Stimulated activated CD8-positive, alpha-beta memory T cell treated with anti-CD3 and anti-CD28 coated beads, Interleukin-7, amount 100 ng/mL, for 1 hour (primary cell): ENCODE measurements at places on chromosomes 3 and 15.

- DNase-seq, result no peak
These were observed 286.8 kb upstream of the NR2F2 start for GRCh38 chr15:96043591-96044171.

GRCh38 chr3:126117786-126118185 lies 33.9 kb upstream of the SLC41A3 start:
- no peak for DNase-seq

DNA sequence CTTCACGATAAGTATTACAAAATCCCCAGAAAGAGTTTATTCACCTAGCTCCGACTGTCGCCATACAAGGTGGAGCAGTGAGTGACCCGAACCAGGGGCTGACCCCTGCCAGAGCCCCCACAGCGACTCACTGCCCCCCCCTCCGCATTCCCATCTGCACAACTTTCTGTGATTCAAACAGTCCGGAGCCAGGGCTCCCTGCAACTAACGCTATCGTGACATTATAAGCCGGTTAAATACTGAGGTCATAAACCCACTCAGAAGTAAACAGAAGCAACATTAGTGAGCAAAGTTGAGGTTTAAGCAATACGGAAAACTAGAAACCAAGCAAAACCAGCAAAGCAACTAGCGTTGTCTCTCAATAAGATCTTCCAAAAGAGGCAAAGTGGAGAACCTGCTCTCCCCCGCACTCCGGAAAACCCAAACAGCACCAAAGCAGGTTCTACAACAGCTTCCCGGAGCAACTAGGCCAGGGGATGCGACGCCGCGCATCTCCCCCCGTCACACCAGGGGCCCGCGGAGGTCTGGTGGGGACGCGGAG lies 642 bp downstream of the SCAP start:
- DNase-seq, result no peak

GRCh38 chr15:54582863-54583643 lies 604.8 kb downstream of the UNC13C start:
- DNase-seq, result no peak

DNA sequence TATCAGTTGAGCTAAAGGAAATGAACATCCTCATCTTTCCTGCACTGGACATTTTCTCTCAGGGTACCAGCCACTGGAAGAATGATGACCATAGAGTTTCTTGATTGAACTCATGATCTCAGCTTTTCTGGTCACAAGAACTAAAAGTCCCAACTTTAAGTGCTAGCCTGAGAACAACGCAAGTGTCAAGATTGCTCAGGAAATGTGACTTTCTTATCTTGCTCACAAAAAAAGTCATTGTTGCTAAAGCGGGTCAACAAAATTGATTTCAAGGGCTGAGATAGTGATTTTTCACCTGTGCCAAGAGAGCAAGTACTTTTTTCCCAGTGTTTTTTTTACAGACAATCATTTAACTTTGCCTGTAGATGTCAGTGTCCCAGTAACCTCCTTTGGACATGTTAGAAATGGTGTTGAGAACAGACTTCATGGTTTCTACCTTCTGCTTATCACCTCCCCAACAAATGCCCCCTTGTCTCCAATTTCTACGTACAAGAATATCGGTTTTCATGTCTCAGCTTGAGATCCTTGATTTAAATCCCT lies 125.9 kb downstream of the SEMA6D start:
- DNase-seq, result no peak

- DNase-seq, result no peak
These were observed 142.1 kb upstream of the LRTM1 start for GRCh38 chr3:55069950-55070349.

DNA sequence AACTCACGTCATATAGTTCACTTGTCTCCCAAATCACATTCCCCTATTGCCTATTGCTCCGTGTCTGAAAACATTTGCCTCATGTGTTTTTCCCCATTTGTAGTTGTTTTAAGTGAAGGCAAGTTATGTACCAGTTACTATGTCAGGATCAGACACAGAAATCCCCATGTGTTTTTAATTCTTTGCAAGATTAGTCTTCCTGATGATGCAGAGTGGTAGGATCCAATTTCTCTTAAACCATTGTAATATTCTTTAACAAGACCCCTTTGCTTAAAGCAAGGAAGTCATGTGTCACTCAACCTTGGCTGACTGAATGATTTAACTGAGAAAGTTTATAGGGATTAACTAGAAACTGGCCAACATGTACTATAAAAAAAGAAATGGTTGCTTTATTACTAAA lies 164.4 kb downstream of the OPA1 start:
- no peak for DNase-seq

DNA sequence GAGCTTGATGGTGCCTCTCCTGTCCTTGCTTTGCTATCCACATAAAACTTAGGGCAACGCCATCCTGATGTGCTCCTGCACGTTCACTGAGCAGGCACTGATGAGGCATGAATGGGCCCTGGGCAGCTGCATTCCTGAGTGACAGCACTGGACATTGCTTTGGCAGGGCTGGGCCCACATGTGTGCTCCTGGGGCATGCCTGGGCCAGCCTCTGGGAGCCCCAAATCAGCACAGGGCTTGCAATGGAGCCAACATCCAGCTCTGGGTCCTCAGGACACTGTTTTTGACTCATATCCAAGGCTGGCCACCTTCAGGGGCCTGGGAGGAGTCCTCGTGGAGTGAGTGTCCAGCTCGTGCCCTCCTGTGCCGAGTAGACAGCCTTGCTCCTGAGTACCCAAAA lies 5.9 kb upstream of the TKT start:
- DNase-seq, result no peak

DNA sequence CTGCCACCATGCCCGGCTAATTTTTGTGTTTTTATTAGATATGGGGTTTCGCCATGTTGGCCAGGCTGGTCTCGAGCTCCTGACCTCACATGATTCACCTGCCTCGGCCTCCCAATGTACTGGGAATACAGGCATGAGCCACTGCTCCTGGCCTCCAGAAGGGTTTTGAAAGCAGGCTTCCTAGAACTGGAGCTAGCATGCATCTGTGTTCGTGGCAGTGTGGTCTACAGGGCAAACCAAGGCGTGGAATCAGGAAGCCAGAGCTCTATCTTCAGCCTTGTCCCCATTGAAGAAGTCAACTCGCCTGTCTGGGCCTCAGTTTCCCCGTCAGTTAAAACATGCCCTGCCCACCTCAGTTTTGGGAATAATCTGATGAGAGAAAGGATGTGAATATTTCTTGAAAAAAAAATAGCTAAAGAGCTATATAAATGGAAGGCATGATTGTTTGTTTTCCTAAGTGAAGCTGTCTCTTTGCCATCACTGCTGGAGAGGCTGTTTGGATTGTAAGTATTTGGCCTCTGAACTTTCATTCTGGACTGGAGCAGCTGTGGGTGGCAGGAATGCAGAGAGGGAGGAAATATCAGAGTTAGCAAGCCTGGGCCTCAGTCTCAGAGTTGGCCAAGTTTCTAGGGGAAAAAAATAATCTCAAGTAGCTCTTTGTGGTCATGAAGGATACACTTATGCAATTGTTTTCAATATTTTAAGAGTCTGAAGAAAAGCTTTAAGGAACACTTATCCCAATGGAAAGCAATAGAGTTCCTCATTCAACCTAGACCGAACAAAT lies 36.5 kb upstream of the UACA start:
- DNase-seq, result no peak

DNA sequence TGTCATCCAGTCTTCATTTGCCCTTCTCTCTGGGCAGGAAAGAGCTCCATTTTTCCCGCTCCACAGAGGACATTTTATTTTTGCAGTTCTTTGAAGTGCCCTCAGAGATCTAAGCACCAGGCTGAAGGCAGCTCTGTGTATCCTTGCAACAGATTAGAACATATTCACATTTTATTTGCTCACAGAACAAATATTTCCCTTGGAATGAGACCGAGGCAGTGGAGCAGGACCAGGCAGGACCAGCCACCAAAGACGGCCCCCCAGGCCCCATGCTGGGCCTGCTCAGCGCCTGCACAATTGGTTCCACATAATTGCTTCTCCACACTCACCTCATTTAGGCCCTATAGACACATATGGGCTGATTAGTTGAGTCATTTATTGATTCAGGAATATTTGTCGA lies 15.7 kb upstream of the ETV5 start:
- DNase-seq, result no peak

DNA sequence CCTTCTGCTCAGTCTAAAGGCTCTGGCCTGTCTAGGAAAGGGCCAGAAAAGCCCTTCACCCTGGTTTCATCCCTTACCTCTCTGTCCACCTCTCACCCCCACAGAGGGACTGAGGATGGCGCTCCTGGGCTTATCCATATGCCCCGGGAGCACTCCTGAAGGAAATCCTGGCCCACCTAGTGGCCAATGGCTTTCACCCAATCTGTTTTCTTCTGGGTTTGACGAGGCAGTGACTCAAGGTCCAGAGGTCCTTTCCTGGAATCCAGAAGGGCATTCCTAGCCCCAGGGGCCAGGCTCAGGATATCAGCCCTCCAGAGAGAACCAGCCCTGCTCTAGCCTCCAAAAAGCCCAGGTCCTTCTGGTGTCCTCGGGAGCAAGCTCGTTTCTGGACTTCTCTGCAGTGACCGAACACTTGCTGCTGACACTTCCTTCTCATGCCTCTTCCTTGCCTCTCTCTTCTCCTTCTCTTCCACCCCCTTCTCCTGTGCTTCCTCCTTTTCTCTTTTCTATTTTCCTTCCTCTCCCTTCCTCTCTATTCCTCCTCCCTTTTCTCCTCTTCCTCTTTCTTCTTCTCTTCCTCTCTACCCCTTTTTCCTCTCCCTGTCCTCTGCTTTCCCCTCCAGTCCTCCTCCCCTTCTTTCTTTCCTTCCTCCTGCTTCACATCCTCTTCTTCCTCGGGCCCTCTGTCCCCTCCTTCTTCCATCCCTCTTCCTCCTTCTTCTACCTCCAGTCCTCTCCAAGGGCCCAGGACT lies 59.6 kb downstream of the RHCG start:
- no peak for DNase-seq

DNA sequence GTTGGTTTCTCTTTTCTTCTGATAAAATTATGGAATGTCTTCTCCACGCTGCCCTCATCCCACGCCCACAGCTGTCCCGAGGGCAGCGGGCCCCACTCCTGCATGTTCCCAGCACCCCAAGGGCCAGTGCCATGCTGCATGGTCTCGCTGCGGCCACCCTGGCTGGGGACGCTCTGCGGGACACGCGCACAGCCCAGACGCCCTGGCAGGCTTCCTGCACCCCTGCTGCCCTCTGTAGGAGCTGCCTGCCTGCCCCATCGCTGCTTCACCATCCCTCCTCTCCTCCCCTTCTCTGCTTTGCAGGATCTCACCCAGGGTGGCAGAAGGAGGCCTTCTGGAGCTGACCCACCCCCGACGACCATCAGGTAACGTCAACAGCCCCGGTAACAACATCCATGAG lies 22.8 kb downstream of the SLC6A1 start:
- no peak for DNase-seq

GRCh38 chr3:150144191-150144708 lies 173.6 kb upstream of the PFN2 start:
- no peak for DNase-seq

GRCh38 chr3:136787349-136787748 lies 31.6 kb upstream of the SLC35G2 start:
- no peak for DNase-seq
